ENCODE measurements at places on chromosomes 7 and 10.
A peak's percentile ranks its signal among the peaks of the same experiment; 100 is the strongest.

DNA sequence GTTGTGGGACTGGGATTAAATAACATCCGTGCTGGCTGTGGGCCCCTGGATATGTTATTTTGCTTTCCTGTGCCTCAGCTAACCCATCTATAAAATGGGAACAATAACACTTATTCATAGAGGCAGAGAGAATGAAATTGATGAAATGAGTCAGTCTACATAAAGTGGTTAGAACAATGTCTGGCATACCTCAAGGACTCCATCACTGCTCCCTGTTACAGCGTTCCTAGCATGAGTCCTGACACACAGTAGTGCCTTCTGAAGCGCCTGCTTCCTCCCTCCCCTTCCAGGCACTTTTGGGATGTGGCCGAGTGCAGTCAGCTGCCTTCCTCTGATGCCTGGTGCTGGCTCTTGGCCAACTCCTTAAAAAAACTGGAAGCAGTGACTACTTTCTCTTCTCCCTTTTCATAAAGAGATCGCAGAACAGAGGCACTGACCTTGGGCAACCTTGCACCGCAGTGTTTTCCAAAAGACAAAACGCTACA, 108.4 kb upstream of the ZMIZ1 start:
- DNase-seq, result peak; percentile 88

DNA sequence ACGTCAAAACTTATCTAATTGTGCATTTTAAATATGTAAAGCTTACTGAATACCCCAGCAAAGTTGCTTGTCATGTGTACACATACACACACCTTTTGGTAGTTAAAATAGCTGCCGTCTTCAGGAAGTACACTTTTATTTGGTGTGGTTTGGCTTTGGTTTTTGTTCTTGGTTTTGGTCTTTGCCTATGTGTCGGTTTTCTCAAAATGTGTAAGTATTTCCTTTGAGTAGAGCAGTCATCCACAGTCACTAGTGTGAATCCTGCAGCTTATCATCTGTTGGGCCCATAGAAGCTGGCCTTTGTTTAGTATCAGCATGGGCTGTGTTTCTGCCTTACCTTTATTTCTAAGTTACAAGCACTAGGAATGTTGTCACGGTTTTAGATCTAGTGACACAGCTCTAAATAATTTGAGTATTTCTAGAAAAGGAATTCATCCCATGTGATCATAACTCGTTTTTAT, 35.3 kb downstream of the NET1 start:
- DNase-seq, result peak; percentile 63

DNA sequence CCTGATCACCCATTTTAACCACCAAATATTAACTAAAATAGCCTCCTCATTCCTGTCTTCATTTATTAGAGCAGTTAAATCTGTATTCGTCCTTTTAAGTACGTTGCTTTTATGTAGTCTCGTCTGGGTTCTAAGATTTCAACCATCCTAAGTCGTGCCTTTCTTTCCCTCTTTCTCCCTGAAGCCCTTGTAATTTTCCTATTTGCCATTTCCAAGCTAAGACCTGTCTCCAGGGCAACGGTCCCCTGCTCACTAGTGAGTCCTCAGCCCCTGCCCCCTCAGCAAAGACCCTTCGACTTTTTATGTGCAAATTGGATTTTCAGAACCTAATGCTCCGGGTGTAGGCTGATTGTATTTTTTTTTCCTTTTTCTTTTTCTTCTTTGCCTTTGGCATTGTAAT, 16.1 kb upstream of the MEST start:
- DNase-seq, result no peak

GRCh38 chr10:89887830-89888229, 186.4 kb downstream of the KIF20B start:
- peak; percentile 64 for DNase-seq

GRCh38 chr10:84548869-84549268, 220.5 kb downstream of the CCSER2 start:
- DNase-seq, result no peak

Measured in muscle of leg (tissue), 16 donors.